ENCODE measurements at places on chromosomes 16 and 17.

DNA sequence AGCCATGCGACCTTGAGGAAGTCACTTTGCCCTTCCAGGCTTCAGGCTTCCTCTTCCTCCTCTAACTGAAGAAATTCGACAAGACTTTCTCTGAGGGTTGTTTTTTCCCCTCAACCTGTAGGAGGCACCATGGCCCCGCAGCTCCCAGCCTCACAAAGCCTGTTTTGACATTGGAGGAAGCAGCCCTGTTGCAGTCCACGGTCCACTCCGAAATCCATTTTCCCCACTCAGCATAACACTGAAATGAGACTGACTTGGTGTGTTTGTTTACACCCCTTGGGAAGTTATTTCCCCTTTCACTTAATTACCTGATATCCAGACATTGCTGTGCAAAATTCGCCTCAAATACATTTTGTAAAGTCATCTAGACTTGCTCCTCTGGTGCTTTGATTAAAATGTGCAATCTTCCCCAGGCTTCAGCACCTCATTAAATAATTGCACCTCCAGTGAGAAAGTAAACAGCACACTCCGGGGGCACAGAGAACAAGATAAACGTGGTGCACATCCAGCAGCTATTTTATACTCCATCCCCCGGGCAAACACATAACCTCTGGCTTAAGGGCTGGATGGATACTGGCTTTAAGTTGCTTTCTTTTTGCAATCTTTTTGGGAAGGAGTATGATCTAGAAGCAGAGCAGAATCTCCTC, 41.4 kb upstream of the PIRT start:
- no peak for DNase-seq

- no peak for DNase-seq
Measured at GRCh38 chr17:61461586-61461966, 9.4 kb downstream of the TBX4 start.

DNA sequence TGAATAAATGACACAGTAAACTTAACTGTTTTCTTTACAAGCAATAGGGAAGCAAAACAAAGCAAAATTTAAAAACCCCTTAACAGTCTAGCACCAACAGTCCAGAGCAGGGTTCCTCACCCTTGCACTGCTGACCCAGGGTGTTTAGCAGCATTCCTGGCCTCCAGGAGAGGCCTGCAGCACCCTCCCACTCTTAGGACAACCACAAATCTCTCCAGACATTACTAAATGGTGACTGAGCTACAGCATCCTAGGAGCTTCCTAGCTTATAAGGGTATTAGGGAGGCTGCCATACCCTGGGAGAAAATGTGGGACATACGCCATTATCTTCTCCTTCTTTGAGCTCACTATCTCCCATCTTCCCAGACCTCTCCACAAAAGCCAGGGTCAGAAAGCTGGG, 15.9 kb downstream of the POLG2 start:
- DNase-seq: no peak

DNA sequence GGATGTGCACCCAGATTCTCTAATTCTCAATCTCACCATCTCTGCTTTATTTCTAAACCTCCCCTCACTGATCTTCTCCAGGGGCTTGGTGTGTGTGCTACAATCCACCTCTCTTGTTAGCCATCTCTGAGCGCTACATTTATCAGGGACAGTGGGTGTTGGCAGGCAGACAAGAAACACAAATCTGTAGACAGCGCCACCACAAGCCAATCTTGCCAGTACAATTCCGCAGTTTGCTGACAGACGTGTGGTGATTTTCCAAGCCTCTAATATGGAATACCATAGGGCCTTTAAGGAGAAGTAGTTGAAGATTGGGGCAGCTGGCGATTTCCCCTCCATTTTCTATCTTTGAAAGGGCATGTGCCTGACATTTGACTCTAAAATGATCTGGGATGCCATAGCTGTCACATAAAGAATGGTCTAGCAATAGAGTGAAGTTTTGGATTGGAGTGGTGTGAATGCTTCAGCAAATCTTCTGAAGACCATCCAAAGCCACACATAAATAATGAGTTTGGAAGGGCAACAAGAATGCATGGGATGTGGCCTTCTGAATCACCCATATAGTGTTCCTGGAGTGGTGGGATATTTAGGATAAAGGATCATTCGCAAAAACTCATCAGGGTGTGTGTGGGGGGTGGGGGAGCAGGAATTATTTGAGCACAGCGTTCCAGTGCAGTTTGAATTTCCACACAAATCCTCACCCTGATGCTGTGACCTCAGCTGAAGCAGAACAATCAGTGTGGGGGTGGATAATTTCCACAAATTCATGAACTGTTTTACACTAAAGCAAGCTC, 12.0 kb upstream of the ANKFN1 start:
- no peak for DNase-seq

GRCh38 chr16:65494080-65494479, 372.2 kb upstream of the CDH11 start:
- DNase-seq: no peak

- DNase-seq: no peak
Measured at GRCh38 chr17:19570544-19571062, 36.9 kb downstream of the SLC47A1 start.

DNA sequence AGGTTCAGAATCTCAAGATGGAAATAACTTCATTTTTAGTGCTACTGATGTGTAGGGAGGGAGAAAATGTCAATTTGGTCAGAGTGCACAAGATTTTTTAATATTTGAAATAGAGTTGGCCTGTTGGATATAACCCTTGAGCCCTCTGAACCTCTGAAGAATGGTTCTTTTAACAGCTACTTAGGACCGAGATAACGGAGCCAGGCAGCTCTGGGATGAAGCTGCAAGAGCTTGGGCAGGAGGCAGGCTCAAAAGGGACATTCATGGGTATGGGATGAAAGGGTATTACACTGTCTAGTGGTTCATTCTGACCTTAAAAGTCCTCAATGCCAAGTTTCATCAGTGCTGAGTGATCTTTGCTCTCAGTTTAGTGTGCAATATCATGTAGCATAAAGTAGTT, 111.4 kb upstream of the CPHXL start:
- no peak for DNase-seq

- peak; percentile 84 for DNase-seq
Measured at GRCh38 chr17:39547713-39548478, 59.8 kb downstream of the NEUROD2 start.

- DNase-seq: peak; percentile 82
Measured at GRCh38 chr17:36629252-36629847, 28.0 kb downstream of the MRM1 start.

DNA sequence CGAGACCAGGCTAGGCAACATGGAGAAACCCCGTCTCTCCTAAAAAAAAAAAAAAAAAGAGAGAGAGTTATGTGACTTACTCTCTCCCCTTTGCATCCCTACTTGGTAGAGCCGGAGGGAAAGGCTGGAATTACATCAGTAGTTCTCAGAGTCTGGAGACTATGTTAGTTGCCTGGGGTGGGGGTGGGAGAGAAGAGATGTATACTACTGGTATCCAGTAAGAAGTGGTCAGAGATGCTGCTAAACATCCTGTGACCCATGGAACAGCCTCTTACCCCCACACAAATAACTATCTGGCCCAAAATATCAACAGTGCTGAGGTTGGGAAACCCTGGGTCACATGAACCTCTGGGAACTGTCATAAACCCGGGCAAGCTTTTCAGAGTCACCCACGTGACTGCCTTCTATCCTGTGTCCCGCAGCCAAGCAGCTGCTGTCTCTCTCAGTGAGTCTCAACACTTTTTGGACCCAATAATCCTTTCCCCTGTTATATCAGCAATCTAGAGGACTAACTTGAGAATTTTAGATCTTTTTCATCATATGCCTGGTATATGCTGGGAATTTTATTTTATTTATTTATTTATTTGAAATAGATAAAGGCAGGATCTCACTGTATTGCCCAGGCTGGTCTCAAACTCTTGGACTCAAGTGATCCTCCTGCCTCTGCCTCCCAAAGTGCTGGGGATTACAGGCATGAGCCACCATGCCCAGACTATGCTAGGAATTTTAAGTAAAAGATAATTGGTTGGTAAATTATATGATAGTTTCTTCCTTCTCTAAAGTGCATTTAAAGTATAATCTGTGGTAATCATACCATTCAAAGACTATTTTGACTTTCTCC, 8.7 kb downstream of the EIF1 start:
- DNase-seq: peak; percentile 82

- DNase-seq: peak; percentile 40
Measured at GRCh38 chr17:73347351-73347750, 35.5 kb upstream of the CDC42EP4 start.

- DNase-seq: no peak
Measured at GRCh38 chr16:11507991-11508390, 78.7 kb downstream of the LITAF start.

DNA sequence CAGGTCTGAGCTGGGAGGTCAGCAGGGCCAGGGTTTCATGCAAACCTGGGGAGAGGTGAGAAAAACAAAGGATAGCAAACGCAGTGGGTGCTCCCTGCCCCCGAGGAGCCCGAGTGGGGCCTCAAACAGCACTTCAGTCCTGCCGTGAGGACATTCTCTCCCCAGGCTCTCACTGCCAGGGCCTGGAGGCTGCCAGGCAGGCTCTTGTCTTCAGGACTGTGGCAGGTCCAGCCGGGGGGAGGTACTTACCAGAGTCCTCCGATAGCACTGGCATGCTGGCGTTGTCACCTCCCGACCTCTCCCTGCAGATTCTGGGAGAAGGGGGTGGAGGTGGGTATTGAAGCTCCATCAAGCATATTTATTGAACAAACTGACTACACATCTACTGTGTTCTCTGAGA, 1.3 kb downstream of the MPP3 start:
- DNase-seq: peak; percentile 89

- no peak for DNase-seq
Measured at GRCh38 chr16:23182679-23183542, at the start of gene SCNN1G. Gene SCNN1G (plus strand): TSS chr16:23182745. CDS start chr16:23186272, 3,527 bp downstream.

DNA sequence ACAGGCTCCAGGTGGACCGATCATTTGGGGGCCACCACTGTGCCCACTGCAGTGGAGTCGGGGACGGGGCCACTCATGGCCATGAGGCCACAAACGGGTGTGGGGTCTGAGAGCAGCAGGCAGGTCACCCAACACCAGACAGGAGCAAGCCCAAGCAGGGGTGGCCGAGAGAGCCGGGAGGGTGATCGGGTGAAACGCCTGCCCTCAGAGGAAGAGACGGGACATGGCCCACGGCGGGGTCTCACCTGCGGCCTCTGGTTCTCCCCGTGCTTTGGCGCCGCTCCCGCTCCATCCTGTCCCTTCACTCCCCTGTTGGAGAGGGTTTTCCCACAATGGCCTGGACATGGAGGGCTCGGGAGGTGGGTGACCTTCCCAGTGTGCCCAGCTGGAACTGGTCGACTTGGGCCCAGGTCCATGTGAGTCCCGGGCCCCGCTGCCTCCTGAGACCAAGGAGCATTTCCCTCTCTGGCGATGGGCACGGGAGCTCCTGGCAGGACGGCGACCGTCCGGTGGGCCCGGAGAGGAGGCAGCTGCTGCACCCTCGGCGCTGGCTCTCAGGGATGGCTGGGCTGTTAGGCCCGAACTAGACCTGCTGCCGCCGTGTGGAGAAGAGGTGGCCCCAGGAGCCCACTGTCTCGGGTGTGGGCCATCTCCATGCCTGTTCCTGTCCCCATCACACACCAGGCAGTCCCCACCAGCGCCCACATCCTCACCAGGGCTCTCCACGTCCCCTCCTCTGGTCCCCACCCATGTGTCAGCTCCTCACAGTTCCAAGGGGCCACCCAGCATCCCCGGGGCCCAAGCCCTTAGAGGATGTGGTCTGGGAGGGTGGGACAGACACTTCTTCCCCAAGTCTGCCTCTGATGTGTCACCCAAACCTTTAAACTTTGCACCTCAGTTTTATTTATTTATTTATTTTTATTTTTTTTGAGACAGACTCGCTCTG, 13.4 kb upstream of the BAHCC1 start:
- no peak for DNase-seq

GRCh38 chr16:79247386-79247785, 353.2 kb downstream of the MAF start:
- no peak for DNase-seq

DNA sequence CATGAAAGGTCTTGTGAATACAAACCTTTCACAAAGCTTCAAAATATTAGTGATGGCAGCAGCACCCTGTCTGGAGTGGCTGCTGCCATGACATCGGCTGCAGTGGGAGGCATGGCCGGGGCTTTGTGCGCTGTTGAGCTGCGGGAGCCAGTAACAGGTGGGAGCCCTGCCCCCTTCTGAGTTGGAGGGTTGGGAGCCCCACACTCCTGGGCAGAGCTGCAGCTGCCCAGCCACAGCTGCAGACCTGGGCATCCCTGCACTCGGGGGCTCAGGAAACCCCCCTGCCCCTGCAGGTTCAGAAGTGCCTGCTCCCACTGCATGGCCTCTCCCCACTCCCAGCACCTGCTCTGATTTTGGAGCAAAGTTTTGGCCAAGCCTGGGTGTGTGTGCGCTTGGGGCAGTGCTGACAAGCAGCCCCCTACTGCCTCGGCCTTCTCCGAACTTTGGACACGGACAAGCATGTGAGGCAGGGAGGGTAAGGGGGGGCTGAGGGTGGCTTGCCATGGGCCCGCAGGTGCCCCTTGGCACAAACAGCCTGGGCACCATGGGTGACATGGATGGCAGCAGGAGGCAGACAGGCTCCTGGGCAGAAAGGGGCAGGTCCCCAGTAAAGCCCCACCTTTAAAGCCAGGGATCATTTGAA, 42.7 kb downstream of the IST1 start:
- no peak for DNase-seq

- DNase-seq: no peak
Measured at GRCh38 chr17:59716427-59716826, 9.0 kb downstream of the VMP1 start.

- no peak for DNase-seq
Measured at GRCh38 chr17:75295201-75296158, 6.2 kb upstream of the SLC25A19 start.

- no peak for DNase-seq
Measured at GRCh38 chr17:78170692-78171590, 2.6 kb downstream of the SYNGR2 start.

DNA sequence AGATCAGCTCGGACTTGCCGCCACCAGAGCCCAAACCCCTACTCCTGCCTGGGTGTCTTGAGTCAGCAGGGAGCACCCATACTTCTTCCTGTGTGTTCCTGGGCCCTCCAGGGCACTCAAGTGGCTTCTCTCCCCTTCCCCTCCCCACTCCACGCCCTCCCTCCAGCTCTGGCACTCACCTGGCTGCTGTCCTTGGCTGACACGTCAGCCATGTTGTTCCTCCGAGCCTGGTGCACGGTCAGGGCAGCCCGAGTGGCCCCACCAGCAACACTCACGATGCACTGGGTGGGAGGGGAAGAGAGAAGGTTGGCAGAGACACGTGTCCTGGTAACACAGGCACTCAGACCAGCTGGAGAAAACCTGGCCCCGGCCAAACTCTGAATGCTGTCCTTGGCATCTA, 11.5 kb downstream of the RUSF1 start:
- no peak for DNase-seq

GRCh38 chr16:7964744-7965143, 625.6 kb downstream of the TMEM114 start:
- DNase-seq: no peak

- DNase-seq: no peak
Measured at GRCh38 chr17:2304931-2305330, 1.2 kb downstream of the SRR start.

GRCh38 chr17:76094046-76094445, 9.5 kb downstream of the EXOC7 start:
- no peak for DNase-seq

Data from Right ventricle myocardium superior (tissue), 1 donor.